GDM1 (cell line): ENCODE measurements at places on chromosomes 2 and 18.

DNA sequence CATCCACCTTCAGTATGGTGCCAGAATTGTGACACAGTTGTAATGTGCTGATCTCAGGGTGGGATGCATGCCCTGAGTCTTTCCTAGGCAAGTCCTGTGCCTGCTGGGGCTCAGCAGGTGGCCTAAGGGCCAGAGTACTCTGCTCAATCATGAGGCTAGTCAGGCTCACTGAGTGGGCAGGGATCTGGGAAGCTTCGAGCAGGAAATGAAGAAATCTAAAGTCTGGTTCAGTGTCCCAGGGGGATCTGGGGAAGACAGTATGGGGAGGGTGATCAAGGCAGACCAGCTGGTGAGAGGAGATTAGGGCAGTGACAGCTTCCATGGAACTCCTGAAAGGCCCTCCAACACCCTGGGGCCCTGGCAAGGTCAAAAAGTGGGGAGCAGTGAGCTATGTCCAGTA lies 8.9 kb upstream of the ANKRD29 start:
- DNase-seq = no peak

- no peak for DNase-seq
Measured at GRCh38 chr2:76197428-76197827, 486.7 kb upstream of the GCFC2 start.

- no peak for DNase-seq
Measured at GRCh38 chr2:71602581-71602980, 149.2 kb downstream of the DYSF start.

DNA sequence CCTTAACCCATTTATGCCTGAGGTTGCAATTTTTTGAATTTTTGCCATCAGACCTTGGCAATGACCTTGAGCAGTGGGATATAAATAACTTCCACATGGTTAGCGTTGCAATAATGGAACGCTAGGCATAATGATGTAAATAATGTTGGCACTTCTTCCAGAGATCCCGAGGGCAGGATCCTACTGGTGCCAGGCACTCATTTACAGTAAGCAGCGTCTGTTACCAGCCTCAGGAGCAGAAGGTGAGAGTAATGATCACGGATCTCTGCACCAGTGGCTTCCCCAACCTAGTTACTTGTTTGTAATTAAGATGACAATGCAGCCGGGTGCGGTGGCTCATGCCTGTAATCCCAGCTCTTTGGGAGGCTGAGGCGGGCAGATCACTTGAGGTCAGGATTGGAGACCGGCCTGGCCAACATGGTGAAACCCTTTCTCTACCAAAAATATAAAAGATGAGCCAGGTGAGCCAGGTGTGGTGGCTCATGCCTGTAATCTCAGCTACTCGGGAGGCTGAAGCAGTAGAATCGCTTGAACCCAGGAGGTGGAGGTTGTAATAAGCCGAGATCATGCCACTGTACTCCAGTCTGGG lies 41.9 kb downstream of the CPO start:
- DNase-seq = no peak

DNA sequence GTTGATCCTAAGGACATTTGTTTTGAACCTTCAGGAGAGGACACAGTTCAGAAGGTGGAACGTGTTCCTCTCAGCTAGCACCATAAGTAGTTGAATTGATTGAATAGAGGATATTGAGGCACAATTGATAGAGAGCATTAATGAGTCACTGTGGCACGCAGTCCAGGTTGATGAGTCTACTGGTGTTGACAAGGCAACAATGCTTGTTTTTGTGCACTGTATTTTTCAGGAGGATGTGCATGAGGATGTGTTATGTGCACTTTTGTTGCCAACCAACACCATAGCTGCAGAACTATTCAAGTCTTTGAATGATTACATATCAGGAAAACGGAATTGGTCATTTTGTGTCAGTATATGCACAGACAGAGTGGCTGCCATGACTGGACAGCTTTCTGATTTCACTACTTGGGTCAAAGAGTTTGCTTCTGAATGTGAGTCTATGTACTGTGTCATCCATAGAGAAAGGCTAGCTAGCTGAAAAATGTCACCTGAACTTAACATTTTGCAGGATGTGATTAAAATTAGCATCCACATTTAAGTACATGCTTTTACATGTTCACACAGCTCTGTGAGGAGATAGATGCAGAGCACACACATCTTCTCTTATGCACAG lies 140.1 kb upstream of the B3GNT2 start:
- DNase-seq = no peak

DNA sequence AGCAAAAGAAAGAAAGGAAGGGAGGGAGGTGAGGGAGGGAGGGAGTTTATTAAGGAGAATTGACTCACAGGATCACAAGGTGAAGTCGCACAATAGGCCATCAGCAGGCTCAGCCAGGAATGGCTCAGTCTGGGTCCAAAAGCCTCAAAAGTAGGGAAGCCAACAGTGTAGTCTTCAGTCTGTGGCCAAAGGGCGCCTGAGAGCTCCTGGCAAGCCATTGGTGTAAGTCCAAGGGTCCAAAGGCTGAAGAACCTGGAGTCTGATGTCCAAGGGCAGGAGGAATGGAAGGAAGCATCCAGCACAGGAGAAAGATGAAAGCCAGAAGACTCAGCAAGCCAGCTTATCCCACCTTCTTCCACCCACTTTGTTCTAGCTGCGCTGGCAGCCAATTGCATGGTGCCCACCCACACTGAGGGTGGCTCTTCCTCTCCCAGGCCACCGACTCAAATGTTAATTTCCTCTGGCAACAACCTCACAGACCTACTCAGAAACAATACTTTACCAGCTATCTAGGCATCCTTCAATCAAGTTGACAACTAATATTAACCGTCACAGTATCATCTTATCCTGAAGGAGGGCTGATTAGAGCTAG lies 5.8 kb upstream of the ACAA2 start:
- DNase-seq = no peak
